ENCODE measurements at places on chromosomes 3 and 15. TPM values are rescaled to one million over a fixed set of nuclear protein-coding genes. Genes with fewer than 3 reads are reported as not detected.

The WWTR1 gene
- 7.3 TPM for total RNA-seq

The NDN gene
- 10.9 TPM for total RNA-seq

The MKRN2 gene
- total RNA-seq: 22.9 TPM

The MST1 gene
- total RNA-seq: 7.6 TPM

The ADGRG7 gene
- total RNA-seq: under 0.01 TPM

The SNX33 gene
- 15.0 TPM for total RNA-seq

Measured in bronchial epithelial cell (primary cell).